ENCODE measurements at places on chromosomes 2 and 18.

GRCh38 chr2:86176597-86176996 is 18.7 kb downstream of the IMMT start:
- DNase-seq: no peak

DNA sequence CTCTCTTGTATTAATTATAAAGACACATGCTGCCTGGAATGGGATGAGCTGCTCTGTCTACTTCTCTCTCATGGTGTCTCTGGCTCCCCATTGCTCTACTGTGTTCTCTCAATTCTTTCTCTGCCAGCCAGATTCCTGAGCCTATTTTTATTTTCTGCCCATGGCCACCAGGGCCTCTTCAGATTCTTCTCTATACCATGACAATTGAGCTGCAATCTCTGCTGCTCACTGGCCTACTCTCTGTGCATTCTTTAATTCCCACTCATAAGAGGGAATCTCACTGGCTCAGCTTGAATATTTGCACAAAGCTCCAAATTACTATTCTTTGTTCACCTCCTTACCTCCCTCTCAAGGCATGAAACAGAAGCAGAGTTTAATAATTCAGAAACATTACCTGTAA is 161.4 kb upstream of the GULP1 start:
- DNase-seq: no peak

- DNase-seq: no peak
Measured at GRCh38 chr2:239476029-239476756, 75.4 kb upstream of the HDAC4 start.

- no peak for DNase-seq
Measured at GRCh38 chr2:175965773-175966172, 36.3 kb downstream of the LNPK start.

DNA sequence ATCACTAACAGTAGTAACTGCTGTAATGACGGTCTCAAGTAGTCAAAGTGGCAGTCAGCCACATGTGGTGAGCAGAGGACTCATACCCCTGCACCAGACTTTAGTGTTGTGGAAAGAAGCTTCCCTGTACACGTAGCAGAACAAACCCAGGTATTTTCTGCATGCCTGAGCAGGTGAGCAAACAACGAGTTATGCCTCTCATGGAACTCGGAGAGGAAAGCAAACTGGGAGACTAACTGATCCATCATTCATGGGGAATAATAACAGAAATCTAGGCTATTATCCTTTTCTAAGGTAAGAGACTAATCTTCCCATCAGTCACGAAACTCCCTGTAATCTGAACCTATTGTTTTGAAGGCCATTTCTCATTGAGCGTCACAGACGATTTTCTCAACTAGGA is 1495.2 kb upstream of the NXPH2 start:
- DNase-seq: no peak

- DNase-seq: peak; percentile 30
Measured at GRCh38 chr18:43596105-43596712, 318.9 kb upstream of the SYT4 start.
